ENCODE measurements at places on chromosomes 6 and 20.

DNA sequence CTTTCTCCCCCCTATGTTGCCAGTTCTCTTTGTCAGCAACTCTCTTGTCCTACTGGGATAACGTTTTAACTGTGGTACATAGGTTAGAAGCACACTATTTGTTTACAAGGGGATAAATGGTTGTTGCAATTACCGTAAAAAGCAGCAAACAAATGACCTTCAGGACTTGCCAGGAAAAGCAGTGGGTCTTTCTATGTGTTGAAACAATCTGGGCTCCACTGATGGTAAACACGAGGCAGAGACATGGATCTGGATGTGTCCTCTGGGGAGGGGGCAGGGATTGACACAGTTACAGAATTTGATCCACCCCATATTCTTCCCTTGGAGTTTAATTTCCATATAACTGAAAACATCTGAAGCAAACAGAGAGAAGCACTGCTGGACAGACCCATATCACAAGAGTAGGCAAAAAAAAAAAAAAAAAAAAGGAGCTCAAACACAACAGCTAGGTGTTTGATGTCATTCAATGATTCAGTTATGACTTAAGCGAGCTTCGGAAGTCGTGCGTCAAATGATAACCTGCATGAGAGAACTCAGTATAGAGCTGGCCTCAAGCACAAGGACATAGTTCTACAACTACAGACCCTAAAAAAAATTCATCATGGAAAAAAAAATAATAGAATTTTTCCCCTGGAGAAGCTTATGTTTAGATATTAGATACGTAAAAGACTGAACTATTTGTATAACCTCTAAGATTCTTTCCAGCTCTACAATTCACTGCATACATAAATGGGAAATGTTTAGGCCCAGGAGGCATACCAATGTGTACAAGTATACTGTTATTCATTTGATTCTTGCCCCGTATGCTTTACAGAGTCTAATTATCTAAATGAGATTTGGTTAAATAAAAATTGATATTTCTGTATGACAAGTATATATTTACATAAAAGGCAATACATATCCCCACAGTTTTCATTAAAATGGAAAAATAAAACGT lies 127.7 kb downstream of the ALDH8A1 start:
- DNase-seq: peak; percentile 44

DNA sequence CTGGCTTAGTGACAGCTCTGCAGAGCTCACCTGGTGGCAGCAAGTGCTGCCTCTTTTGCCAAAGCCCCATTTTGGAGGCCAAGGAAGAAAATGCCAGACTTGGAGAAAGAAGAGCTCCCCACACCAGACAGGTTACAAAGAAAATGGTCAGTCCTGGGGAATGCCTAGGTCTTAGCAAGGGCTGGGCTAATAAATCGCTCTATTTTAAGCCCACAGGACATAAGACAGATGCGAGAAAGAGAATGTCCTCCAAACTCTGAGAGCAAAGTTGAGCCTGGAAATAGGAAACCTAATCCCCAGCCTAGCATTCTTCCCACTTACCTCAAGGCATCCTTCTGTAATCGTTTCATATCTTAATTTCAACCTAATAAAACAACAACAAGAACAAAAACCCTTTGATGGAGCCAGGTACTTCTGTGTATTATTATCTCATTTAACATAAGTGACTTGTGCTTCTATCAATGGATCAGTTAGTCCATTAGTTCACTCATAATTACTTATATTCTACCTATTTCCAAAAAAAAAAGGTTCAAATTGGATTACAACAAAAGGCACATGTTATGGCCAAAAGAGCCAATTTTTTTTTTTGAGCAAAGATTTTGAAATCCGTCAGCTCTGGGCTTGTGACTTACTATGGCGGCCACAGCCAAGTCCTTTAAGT lies 40.4 kb upstream of the FAM83C start:
- no peak for DNase-seq

DNA sequence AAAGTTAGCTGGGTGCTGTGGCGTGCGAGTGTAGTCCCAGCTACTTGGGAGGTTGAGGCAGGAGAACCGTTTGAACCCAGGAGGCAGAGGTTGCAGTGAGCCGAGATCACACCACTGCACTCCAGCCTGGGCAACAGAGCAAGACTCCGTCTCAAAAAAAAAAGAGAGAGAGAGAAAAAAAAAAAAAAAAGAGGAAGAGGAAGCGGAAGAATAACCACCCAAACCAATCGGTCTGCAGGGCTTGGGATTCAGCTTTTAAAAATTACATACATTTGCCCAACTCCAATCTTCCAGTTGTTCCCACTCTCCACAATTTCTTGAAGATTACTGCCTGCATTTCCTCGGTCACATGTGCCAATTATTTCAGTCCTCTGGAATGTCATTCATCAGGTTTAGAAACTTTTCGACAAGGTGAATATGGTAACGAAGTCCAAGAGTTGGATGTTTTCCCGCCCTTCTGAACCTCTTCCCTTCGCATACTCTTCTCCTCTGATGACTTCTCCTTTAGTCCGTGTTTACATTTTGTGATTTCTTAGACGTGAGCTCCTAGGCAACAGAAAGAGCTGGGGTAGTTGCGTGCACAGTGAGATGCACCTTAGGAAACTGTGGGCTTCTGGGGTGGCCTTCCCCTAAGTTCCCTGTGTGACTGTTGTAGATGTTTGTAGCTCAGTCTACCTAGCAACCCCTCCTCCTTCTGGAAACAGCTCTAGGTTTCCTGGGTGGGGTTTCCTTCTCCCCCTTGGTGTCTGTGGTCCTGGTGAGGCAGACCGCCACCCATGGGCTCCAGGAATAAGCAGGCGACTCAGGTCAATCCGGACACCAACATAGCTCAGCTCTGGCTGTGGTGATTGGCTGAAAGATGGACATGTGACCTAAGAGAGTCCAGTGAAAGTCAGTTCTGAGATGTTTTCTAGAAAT lies 63.0 kb upstream of the NCOA3 start:
- no peak for DNase-seq

- no peak for DNase-seq
These were observed 41.1 kb upstream of the BMP6 start for GRCh38 chr6:7684843-7685242.

DNA sequence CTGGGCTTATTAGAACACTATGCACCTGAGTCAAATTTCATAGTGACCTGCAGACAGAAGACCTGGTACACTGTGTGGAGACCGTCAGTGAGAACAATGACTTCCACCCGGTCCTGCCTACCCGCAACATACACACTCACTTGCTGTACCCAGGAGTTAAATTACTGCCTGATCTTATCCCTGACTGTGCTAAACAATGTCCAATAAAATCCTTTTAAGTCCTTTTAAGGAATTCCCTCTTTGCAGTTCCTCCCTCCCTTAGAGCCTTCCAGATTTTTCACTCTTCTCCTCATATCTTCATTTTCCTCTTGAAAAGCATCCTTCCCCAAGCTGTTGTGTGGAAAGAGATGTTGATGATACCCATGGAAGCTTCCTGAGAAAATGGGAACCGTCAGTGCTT lies 3.4 kb upstream of the KCNG1 start:
- DNase-seq: no peak

GRCh38 chr20:36277546-36277945 lies 28.6 kb upstream of the DLGAP4 start:
- DNase-seq: no peak

DNA sequence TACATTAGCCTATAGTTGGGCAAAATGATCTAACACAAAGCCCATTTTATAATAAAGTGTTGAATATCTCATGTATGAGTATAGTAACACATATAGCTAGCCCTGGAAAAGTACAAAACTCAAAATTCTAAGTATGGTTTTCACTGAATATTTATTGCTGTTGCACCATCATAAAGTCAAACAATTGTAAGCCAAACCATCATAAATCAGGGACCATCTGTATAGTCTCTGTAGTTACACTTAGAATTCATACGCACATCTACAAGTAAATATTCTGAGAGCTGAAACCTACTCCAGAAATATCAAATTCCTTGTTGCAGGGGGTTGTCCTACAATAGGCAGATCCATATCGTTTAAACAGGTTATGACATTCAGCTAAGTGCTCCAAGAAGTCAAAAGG lies 817.3 kb downstream of the BCKDHB start:
- DNase-seq: no peak

DNA sequence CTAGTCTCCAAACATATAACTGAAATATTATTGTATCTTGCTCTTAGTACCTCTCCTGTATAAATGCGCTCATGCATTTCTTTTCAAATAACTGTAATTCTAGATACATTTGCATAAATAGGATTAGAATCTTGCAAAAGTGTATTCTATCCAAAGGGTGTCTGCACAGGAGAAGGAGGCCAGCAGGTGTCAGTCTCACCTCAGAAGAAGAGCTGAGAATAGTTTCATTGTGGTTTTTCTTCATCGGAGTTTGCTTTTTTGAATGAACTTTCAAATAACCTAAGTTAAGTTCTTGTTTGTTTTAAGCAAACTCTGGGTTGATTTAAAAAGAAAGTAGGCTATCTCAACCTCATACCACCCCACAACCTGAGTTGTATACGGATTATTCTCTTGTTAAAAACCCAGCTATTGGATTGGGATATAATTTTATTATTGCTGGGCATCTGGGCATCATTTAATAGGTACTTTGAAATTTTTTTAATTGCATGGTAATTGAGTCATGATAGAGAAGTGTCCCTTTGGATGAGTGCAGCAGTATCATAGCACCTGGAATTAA lies 125.0 kb upstream of the MLIP start:
- DNase-seq: peak; percentile 77

DNA sequence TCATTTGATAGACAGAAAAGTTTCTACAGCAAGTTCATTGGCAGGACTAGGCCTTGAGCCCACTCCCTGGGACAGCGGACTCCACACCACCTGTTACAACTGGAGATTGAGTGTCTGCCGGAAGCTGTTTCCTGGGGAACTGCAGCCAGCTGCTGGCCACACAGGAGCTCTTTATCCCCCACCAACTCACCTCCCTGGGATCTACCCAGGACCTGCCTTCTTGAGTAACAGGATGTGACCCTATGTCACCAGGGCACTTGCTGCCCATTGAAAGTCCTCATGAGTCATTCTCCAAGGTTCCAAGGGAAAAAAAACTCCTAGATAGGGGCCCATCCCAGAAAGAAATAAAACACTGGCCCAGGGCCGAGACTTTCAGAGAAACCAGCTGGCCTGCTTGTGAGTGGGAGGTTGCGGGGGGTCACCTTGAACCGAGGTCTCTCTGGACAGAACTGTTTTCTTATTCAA lies 37.4 kb upstream of the SLC9A8 start:
- DNase-seq: no peak

DNA sequence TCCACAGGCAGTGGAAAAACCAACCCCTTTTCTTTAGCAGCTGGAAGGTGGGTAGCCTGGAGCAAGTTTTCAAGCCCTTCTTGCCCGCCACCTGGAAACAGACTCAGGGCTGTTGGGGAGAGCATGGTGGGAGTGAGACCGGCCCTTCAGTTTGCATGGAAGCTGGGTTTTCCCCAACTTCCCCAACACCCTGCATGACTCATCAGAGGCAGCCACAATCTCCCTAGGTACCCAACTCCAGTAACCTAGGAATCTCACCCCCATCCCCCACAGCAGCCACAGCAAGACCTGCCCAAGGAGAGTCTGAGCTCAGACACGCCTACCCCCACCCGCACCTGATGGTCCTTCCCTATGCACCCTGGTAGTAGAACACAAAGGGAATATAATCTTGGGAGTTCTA lies 86.3 kb upstream of the IRAK1BP1 start:
- no peak for DNase-seq

- no peak for DNase-seq
These were observed 63.6 kb downstream of the F13A1 start for GRCh38 chr6:6256886-6257285.

GRCh38 chr20:44784688-44785087 lies 25.7 kb downstream of the RIMS4 start:
- DNase-seq: no peak

GRCh38 chr6:144928847-144929246 lies 643.7 kb downstream of the UTRN start:
- DNase-seq: no peak

DNA sequence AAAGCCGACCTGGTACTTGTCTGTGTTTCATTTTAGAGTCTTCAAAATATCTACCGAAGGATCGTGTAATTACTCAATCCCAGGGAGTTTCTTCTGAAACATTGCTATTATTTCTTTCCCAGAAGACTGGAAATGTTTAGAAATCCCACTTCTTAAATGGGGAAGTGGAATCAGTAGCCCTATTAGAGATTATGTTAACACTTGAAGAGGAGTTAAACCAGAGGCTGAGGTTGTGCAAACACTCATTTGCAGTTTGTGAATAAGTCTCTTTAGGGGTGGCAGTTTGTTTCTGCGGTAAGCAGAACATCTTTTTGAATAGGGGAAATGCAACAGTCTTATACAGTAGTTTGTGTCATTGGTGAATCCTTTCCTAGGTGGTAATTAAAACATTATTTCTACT lies 21.3 kb downstream of the DSP start:
- DNase-seq: no peak

GRCh38 chr20:5372371-5372770 lies 55.6 kb upstream of the PROKR2 start:
- no peak for DNase-seq

DNA sequence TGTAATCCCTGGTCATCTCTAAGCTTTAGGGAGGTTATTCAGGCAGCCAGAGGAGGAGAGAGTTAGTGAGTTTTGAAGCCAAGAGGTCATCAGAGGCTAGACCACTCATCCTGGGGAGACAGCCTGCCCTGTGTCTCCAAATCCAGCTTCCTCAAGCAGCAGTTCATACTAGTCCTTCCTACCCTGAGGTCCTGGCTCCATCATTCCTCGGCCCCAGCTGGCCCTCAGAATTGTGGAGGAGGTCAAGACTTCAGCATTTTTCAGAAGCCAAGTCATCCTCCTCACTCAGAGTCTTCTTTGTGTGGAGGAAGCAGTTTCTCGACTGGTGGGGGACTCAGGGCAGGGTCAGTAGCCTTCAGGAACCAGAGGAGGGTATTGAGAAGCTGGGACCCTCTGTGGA lies 12.4 kb upstream of the KIAA1755 start:
- no peak for DNase-seq

DNA sequence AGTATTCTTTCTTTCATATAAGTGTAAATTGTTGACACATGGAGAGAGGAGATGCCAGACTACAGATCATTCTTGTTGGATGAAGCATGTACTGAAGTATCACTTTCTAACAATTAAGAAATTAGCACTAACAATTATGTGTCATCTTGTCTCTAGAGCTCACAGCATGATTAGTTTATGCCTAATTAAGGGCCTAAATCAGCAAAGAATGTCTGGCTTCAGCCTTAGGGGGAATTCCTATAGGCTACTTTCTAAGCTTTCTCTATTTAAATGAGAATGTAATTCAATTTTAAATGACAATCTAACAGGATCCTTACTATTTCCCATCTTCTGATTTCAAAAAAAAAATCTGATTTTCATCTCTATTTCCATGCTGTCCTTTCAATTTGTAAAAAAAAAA lies 371.0 kb downstream of the EPHA7 start:
- no peak for DNase-seq

DNA sequence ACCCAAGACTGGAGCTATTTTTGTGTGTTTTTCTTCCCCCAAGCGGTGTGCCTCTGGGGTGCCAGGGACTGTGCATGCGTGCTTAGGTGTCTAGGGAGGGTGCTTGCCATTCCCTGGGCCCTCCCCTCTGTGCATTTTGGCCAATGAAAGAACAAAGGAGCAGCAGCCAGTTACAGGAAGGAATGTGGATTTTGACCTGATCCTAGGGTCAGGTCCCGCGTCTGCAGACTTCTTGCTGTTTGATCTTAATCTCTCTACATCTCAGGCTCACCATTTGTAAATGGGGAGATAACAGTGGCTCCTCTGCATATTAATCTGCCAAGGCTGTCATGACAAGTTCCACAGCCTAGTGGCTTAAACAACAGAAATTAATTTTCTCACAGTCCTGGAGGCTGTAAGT lies 699.1 kb downstream of the QKI start:
- no peak for DNase-seq

- DNase-seq: no peak
These were observed 24.2 kb upstream of the COL9A1 start for GRCh38 chr6:70327036-70327435.

GRCh38 chr20:4999788-5000187 lies 1.5 kb downstream of the SLC23A2 start:
- no peak for DNase-seq
